ENCODE measurements at places on chromosomes 12 and 14. TPM values are rescaled to one million over a fixed set of nuclear protein-coding genes. Genes with fewer than 3 reads are reported as not detected.

The CLEC4C gene
- total RNA-seq, result not detected

The NAV3 gene
- not detected for total RNA-seq

DNA sequence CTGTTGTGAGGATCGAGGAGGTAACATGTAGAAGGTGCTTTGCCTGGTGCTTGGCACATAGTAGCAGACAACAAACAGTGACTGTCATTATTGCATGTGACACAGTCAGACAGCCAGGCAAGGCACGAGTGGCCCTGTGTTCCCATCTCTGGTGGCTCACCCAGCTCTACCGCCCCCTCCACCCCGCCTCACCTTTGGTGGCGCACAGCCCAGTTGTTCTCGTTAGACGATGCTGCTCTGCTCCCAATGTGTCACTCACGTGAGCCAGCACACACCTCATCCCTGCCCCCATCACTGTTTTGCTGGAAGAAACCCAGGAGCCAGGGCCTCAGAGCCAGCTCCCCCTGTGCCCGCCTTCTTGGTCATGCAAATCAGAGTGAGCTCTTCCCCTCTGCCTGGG lies 113.3 kb downstream of the CALM1 start:
- no peak for DNase-seq

The PMEL gene
- total RNA-seq, result not detected

DNA sequence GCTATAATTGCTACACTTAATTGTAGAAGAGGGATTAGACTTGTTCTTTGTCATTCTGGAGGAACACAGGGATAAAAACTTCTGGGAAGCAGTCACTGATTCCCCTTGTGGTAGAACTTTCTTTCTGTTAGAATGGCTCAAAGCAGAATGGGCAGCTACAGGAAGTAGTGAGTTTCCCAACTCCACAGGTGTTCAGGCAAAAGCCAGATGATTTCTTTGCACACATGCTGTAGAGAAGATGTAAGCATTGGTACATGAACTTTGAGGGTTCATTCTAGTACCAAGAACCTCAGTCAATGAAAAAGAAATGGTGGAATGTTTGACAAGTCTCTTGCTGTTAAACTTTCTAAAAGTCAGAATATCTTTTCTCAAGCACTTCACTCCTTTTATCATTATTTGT lies 4.3 kb downstream of the NDUFA9 start:
- DNase-seq, result no peak

The SOX5 gene
- 1.7 TPM for total RNA-seq

- no peak for DNase-seq
These were observed 202.8 kb downstream of the KSR2 start for GRCh38 chr12:117766008-117766407.

The RAPGEF3 gene
- total RNA-seq, result 1.3 TPM

DNA sequence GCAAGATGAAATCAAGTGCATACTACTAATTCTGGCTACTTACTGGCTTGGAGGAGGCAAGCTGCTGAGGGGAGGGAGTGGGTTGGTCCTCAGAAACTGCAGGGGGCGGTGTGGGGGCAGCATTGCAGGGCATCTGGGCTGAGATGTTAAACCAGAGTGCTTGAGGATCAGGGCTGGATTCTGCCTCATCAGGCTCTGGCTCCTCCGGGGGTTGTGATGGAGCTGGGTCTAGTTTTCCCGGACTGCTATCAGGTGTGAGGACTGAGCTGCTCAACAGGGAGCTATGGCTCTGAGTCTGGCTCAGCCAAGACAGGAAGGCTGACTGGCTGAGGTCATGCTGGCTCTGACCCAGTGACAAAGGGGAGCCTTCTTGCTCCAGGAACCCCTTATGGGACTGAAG lies 28.6 kb downstream of the BAZ2A start:
- DNase-seq, result peak; percentile 13

All from activated T-cell treated with anti-CD3 and anti-CD28 coated beads, Interleukin-2, amount 50 U/mL, for 4 hours (primary cell).